Mucosa of descending colon (tissue), 3 donors: ENCODE measurements at places on chromosomes 5 and 9. TPM values are rescaled to one million over a fixed set of nuclear protein-coding genes. Genes with fewer than 3 reads are reported as not detected.

OR1J2 gene
- total RNA-seq, result not detected

LCN1 gene
- not detected for total RNA-seq

EIF4E1B gene
- total RNA-seq, result not detected

INSL4 gene
- not detected for total RNA-seq

ADAMTS2 gene
- total RNA-seq, result 7.3 TPM

LCN15 gene
- 17.2 TPM for total RNA-seq

BAAT gene
- not detected for total RNA-seq
